Lower leg skin (tissue), 4 donors: ENCODE measurements at places on chromosomes 3 and 15. TPM values are rescaled to one million over a fixed set of nuclear protein-coding genes. Genes with fewer than 3 reads are reported as not detected.

DNA sequence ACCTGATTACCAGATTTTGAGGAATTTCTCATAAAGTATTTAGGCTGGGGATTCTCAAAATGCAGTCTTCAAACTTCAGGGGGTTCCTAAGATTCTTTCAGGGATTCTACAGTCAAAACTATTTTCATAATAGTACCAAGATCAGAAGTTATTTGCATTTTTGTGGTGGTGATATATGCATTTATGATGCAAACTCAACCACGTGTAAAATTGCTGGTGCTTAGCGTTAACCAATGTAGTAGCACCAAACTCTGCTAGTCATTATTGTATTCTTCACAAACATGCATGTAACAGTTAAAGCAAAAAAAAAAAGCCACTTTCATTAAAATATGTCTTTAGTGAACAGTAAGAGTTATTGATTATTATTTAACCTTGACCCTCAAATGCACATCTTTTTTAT lies 274.9 kb upstream of the DNAJC19 start:
- no peak for DNase-seq

Gene SUSD5
- 2.6 TPM for total RNA-seq

GRCh38 chr3:42790714-42791229 lies 13.5 kb downstream of the HIGD1A start:
- DNase-seq = no peak

Gene RARB
- 6.5 TPM for total RNA-seq

Gene C3orf49
- not detected for total RNA-seq
